ENCODE measurements at places on chromosomes 4 and X. TPM values are rescaled to one million over a fixed set of nuclear protein-coding genes. Genes with fewer than 3 reads are reported as not detected.

SATL1 gene
- not detected for total RNA-seq

TRIM60 gene
- total RNA-seq, result not detected

DNA sequence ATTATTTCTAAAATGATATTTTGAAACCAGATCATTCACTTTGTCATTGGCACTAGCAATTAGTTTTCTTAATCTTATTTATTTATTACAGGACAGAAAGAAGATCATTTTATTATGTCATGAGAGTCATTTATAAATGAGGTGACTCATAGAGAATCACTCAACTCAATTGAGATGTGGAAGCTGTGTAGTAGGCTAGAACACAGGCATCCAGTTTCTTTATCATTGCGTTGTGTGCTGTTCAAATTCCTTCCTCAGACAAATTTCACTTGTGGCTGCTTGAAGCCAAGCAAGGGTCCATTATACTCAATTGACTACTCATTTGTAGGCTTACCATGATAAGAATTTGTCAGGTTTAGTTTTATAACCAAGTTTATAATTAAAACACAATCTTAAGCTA is 87.6 kb downstream of the MRPL1 start:
- no peak overlapping the region for H3K27ac ChIP-seq
- no peak for DNase-seq
- no peaks in the 10 kb centered on the region for H3K4me1 ChIP-seq
- no peaks in the 10 kb centered on the region for H3K27me3 ChIP-seq

GRCh38 chr4:188612659-188613058 is 473.4 kb downstream of the TRIML1 start:
- H3K36me3 ChIP-seq, result no peaks in the 10 kb centered on the region
- H3K4me3 ChIP-seq, result no peak overlapping the region
- no peaks in the 10 kb centered on the region for H3K27me3 ChIP-seq
- no peak overlapping the region for H3K27ac ChIP-seq

DNA sequence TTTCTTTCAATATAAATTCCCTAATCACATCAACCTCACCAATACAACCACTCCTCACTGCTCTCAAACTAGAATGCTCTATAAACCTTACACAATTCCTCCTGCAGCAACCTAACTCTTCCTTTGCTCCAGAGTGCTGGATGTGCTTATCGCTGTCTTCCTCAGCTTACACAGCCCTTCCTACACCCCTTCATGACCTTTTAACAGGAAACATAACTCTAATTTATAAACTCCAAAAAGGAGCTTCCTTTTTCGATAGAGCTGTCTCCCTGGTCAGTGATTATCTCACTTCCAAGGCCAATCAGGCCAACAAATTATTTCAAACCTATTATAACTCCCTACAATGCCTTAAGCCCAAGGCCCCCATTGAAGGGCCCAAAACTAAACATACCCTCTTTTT is 78.8 kb downstream of the COQ2 start:
- H3K27me3 ChIP-seq, result no peaks in the 10 kb centered on the region
- no peak overlapping the region for H3K27ac ChIP-seq
- no peak overlapping the region for H3K4me3 ChIP-seq
- no peaks in the 10 kb centered on the region for H3K4me1 ChIP-seq

GRCh38 chr4:137278431-137278830 is 253.9 kb downstream of the PCDH18 start:
- no peaks in the 10 kb centered on the region for H3K4me1 ChIP-seq
- no peak overlapping the region for H3K27ac ChIP-seq
- no peak for DNase-seq
- no peaks in the 10 kb centered on the region for H3K27me3 ChIP-seq
